ENCODE measurements at places on chromosomes 5 and 9.

- no peak for DNase-seq
These were observed 1.6 kb downstream of the DMRT2 start for GRCh38 chr9:1051584-1052275.

DNA sequence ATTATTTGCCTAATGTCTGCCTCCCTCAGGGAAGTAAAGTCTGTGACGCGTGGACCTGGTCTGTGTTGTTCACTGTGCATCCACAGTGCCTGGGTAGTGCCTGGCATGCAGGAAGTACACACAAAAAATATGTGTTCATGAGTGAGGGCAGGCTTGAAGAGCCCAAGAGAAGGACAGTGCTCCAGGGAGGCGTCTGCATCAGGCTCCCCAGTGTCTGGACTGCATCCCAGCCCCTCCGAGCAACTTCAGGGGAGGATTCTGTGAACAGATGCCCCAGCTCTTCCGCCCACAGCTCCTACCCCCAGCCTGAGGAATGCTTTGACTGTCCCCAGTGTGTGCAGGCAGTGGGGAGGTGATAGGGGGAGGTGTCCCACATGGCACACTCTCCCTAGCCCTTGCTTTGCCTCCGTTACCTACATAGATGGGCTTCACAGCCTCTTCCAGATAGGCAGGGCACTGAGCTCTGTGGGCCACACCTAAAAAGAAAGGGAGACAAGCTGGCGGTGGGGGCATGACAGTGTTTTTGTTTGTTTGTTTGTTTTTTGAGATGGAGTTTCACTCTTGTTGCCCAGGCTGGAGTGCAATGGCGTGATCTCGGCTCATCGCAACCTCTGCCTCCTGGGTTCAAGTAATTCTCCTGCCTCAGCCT, 25.4 kb downstream of the IRF1 start:
- no peak for DNase-seq

DNA sequence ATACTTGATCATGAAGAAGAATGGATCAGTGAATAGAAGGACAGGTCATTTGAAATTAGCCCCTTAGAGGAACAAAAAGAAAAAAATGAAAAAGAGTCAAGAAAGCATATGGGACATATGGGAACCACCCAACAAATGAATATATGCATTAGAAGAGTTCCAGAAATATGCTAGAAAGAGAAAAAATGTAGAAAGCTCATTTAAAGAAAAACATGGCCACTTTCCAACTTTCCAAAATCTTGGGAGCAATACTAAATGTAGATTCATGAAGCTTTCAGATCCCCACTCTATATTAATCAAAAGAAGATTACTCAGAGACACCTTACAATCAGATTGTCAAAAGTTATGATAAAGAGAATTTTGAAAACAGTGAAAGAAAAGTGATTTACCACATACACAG, 334.8 kb upstream of the NMUR2 start:
- DNase-seq: no peak

DNA sequence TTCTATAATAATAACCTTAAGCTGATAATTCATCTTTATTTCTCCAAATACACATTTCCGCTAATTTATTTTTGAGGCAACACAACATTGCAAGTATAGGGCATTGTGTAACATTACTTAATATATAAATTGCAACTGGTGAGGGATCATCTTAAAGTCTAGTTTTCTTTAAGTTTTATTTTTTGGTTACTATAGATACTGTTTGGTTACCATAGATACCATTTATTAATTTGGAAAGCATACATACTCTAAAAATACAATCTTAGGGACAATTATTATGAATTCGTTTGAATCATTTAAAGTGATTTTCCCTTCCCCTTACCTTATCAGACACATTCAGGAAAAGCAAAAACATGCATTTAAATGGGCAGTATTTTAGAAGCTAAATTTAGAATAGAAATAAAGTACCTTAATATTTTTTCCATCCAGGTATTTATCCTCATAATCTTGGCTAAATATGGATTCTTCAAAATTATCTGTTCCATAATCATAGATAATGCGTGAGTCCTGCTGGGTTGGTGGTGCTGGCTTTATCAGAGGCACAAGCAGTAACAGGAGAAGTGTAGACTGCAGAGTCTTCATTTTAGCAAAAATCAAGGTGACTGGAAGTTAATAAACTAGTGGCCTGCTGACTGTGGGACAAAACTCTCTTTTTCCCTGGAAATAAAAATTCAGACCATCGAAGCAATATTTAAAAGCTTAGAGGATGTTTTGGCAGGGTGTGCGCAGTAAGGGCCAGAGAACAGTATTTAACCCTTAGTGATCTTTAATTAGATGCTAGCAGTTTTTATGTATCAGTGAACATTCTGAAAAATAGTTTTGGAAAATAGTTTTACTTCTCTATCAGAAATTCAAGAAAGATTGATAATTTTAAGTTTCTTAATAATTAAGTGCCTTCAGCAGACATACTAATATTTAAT, 1.3 kb downstream of the OGN start:
- DNase-seq: no peak

DNA sequence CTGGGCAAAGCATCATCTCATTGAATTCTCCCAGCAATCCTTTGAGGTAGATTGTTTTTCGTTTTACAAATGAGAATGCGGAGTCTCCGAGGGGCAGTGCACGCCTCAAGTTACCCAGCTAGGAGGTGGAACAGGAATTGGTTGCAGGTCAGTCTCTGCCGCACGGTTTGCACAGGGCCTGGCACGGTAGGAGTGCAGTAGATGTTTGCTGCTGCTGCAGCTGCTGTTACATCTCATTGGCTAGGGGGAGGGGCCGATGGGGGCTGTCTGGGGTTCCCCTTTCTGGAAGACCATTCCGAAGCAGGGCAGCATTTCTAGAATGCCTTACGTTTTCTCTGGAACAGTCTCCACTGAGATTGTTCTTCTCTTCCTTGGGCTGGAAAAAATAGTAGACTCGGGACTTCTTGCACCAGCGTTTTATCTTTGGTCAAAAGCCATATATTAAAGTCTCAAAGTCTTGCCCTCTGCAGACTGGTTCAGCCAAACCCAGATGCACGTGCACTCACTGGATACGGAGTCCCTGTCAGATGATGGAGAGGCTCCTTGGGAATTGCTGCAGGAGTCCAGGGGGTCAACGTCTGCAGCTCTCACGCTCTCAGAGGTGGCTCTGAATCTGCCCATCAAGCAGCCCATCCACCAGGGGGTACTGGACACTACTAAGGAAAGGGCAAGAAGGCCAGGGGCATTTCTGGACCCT, 1.2 kb downstream of the USP20 start:
- peak; percentile 64 for DNase-seq

GRCh38 chr5:134758504-134759341, at the start of gene DDX46:
TSS of gene DDX46 (plus strand) at chr5:134758779. CDS start at chr5:134758939, 160 bp downstream.
- peak; percentile 97 for DNase-seq

GRCh38 chr5:141973871-141974595, 5.1 kb downstream of the RNF14 start:
- DNase-seq: no peak
